Bone marrow (tissue), 2 donors: ENCODE measurements at places on chromosomes 5 and 9.

- no peak for DNase-seq
These were observed 332.4 kb upstream of the EFNA5 start for GRCh38 chr5:108003178-108003577.

GRCh38 chr5:126801992-126802294, 25.0 kb downstream of the LMNB1 start:
- DNase-seq: no peak

- no peak for DNase-seq
These were observed 26.1 kb downstream of the SREK1IP1 start for GRCh38 chr5:64742411-64742810.

DNA sequence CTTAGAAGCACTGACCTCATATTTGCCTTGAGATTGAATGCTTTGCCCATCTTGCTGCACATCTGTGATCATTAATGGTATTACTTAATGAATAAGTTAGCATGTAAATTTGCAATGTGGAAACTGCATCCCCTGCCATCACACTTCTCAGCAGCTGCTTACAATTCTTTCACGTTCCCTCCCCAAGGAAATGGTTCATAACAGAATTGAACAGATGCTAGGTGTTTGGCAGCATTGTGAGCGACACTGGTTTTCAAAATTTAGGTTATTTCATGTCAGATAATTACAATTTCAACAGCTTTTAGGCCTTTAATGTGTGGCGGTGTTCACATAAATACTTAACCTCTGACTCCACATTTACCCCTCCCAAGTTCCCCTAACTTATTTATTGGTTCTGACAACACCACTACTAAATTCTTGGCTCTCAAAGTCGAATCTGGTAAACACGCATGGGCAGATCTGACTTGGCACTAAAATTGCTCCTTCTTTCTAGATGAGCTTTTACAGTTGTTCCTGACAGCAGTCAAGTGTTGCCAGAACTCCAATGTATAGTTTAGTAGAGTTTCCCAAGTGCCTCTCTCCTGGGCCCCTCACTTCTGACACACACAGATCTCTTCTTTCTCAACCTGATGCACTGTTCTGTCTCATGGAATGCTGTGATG, 46.8 kb downstream of the SLC1A3 start:
- DNase-seq: no peak

GRCh38 chr5:15676591-15676990, 176.6 kb downstream of the FBXL7 start:
- DNase-seq: no peak

- no peak for DNase-seq
These were observed 40.9 kb upstream of the APC start for GRCh38 chr5:112696786-112697185.

DNA sequence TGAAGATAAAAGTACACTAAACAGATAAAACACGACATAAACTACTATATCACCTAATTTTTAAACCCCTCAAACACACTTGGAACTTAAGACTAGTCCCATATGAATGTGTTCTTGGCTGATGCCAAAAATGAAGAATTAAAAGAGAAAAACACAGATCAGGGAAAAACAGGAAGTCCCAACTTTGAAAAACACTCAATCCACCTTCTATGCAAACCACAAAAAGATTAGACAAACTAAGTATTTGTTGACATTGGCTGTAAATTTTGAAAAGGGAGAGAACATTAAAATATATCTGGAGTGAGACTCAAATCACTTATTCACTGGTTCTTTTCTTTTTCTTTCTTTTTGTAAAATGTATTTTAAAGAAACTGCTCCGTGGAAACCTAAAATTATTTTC, 81.4 kb downstream of the ANKH start:
- no peak for DNase-seq

DNA sequence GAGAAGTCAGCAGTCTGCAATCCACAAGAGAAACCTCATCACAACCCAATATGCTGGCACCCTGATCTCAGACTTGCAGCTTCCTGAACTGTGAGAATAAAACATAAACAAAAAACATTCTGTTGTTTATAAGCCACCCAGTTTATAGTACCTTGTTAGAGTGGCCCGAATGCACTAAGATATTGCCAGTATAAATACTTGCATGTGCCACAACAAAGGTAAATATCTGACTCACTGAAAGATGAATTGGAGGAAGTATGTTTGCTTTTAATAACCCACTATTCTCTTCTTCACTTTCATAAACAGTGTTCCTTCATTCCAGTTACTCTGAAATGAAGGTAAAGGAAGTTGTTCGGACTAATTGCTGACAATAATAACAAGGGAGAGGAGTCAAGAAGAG, 1163.4 kb upstream of the CDH6 start:
- no peak for DNase-seq

DNA sequence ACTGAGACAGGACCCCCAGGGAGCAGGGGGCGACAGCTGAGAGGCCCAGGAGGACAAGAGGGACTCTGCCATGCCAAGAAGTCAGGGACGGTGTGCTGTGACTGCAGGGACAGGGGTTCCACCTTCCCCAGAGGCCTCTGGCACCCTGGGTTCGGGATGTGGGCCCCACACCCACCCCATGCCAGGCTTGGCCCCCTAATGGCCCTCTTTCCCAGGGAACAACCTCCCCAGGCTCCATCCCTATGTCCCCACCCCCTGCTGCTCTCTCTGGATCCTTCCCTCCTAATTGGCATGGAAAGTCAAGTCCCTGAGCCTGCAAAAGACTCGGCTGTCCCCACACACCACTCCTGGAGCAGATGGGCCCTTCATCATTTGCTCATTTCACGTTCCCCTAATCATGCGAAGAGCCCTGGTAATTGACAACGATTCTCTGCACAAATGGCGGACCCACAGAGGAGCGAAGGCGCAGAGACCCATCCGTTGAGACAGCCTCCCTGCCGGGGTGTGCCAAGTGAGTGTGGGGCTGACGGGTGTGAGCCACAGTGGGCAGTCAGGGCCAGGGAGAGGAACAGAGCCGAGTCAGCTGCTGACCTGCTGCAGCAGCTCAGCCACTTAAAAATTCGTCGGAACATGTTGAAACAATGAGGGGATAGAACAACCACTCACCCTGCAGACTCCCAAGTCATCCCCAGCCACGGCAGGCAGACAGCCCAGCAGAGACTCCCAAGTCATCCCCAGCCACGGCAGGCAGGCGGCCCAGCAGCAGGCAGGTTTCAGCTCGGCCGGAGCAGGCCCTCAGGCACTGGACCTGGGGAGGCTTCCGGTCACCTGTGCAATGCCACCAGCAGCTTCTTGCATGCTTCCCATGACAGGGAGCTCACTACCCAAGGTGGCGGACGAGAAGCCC, 109.0 kb downstream of the VAV2 start:
- no peak for DNase-seq

- DNase-seq: no peak
These were observed 331.2 kb upstream of the SMARCA2 start for GRCh38 chr9:1683951-1684350.

- no peak for DNase-seq
These were observed 71.4 kb downstream of the SLC12A2 start for GRCh38 chr5:128154943-128155342.

DNA sequence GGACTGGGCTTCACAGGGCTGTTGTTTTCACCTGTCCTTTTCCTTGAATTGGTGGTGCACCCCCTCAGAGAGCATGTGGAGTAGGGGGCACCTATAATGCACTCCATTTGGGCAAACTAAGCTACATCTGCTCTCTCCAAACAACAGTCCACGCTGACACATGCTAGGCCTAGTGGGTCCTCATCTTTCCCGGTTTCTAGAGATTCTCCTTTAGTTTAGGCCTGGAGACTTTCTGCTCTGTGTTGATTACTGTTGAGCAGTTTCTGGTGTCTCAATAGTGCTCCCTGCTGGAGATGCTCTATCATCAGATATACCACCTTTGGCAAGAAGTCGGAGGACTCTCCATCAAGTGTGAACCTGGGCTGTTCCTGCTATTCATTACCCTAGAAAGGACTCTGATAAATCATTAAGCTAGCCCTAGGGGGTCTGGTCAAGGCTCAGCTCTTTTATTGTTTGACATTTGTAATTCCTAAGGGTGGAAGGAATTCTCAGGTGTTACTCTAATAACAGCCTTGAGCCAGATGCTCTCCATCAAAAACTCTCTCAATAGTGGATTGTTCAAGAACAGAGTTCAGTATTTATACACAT, 64.0 kb upstream of the FYB1 start:
- DNase-seq: no peak

DNA sequence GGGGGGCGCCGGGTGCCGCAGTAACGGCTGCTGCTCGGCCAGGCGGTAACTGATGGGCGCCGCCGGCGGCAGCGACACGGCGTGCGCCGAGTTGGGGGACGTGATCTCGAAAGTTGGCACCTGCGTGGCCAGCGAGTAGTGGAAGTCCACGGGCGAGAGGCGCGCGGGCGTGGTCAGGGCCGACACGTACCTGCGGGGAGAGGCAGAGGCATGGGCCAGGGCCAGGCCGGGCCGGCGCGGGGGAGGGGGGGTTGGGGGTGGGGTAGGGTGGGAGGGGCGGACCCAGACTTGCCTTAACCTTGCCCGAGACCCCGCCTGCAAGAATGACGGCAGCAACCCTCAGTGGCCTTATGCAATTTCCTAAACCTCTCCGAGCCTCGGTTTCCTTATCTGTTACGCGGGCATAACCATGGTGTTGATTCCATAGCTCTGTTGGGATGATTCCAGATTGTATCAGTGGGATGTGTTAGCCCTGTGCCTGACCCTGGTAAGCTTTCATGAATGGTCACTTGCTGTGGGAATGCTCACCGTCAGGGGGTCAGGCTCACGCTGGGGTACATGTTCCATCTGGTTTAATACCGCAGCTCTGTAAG, 53.0 kb downstream of the PSD2 start:
- no peak for DNase-seq

DNA sequence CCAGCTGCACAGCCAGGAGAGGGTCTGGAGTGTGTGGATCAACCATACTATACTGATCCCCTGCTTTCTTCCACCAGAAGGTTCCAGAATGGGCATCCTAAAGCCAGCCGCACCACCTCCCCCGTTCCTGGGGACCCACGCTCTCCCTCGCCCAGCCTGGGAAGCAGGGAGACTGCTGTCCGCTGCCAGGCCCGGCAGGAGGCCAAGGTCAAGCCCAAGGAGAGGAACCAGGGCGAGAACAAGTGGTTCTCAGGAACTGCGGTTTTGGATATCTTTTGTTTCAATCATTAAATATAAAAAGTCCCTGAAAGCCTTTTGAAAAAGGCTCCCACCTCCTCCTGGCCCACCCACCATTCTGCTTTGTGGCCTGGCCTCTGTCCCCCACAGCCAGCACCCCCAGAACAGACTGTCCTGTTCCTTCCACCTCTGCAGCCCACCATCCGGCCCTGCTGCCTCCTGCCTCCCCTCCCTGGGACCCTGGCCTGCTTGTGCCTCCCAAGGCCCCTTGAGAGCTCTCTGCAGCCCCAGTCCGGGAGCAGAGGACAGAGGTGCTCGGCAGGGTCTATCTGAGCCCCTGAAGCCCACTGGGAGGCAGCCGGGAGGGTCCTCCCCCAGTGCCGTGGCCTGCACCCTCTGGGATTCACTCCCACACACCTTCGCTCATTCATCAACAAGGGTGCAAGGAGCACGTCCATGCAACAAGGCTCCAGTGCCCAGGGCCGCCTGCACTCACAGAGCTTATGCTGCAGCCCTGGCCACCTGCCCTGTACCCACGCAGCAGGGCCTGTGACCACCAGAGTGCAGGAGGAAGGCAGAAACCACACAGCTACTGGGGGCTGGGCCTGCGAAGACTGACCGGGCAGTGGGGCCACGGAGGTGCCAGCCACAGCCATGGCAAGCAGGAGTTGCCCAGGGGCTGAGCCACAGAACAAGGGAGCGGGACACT, 614 bp upstream of the LCN6 start:
- no peak for DNase-seq

DNA sequence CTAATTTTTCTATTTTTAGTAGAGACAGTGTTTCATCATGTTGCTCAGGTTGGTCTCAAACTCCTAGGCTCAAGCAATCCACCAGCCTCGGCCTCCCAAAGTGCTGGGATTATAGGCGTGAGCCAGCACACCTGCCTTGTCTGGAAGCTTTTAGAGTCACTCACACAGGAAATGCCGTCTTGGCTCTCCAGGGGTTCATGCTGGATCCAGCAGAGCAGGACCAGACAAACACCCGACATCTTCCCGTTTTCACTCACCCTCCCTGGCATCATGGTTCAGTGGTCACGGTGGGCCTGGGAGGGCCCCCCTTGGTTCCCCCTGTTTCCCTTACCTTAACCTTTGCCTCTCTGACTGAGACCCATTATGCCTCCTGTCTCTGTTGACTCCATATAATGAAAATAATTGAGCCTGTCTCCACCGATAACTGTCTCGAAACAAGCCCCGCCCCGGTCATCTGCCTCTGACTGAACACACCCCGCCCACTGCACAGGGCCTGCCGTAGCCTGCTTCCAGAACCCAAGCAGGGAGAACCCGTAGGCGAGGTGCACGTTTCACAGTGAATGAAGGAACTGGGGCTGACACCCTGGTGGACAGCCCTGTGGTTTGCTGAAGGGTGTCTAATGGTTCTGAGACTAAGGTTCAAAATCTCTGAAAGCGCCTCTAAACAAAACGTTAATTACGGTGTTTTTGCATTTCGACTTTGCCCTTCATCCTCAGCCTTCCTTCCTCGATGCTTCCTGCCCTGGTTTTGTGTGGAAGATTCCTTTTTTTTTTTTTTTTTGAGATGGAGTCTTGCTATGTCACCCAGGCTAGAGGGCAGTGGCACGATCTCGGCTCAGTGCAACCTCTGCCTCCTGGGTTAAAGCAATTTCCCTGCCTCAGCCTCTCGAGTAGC, 39.7 kb upstream of the SPRY4 start:
- no peak for DNase-seq

DNA sequence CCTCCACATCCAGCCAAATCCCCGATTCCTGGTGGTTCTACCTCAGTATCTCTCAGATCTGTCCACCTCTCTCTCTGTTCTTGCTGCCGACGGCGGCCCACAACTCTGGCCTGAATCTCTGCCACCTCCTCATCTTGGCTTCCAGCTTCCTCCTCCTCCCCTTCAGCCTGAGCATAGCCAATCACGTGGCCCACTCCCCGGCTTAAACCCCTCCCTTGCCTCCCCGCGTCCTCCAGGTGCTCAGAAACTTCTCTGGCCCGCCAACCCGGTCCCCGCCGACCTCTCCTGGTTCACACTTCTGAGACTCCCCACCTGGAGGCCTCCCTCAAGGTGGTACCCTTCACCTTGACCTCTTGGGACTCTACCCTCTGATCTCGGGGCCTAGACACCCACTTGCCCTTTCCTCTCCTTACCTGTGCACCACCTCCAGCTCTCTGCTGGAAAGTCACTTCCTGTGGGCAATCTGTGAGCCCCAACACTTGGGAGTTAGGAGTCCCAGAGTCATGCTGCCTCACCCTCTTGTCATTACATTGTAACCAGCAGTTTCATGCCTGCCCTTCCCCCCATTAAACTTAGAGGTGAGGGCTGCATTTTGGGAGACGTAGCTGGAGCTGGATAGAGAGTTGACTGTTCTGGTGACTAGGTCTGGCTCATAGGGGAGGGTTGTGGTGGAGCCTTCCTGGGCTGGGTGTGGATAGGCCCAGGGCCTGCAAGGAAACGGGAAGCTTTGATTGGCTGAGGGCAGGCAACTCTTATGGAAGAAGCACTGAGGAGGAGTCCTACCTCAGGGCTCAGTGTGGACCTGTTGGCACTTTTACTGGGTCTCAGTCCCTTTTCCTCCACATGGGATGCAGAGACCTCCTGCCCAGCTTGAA, 4.5 kb upstream of the SET start:
- peak; percentile 27 for DNase-seq
